H54 (cell line): ENCODE measurements at places on chromosomes 12 and 14.

GRCh38 chr12:65217086-65217485, 47.7 kb downstream of the LEMD3 start:
- DNase-seq, result no peak

- DNase-seq, result no peak
Observed at GRCh38 chr14:25042362-25043299, 7.3 kb downstream of the STXBP6 start.

- DNase-seq, result no peak
Observed at GRCh38 chr12:114976372-114976771, 292.4 kb upstream of the TBX3 start.

DNA sequence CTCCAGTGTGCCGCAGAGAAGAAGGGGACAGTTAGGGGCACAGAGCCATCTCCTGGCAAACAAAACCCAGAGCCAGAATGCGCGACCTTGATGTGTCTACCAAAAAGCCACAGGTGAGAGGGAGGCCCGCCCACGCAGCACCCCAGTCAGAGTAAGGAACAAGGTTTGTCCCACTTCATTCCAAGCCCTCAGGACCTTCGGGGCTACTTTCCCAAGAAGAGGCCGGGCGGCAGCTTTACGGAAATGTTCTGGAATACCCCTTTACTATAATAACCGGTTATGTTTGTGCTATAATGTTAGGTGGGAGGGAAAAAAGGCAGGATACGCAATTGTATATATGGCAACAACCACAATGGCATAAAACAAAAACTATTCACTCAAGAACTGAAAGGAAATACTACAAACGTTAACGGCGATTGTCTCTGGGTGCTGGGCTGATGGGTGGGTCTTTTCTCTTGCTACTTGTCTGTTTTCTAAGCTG, 12.3 kb downstream of the CCDC88C start:
- no peak for DNase-seq

- DNase-seq, result no peak
Observed at GRCh38 chr14:69093631-69094421, 59.1 kb downstream of the DCAF5 start.

DNA sequence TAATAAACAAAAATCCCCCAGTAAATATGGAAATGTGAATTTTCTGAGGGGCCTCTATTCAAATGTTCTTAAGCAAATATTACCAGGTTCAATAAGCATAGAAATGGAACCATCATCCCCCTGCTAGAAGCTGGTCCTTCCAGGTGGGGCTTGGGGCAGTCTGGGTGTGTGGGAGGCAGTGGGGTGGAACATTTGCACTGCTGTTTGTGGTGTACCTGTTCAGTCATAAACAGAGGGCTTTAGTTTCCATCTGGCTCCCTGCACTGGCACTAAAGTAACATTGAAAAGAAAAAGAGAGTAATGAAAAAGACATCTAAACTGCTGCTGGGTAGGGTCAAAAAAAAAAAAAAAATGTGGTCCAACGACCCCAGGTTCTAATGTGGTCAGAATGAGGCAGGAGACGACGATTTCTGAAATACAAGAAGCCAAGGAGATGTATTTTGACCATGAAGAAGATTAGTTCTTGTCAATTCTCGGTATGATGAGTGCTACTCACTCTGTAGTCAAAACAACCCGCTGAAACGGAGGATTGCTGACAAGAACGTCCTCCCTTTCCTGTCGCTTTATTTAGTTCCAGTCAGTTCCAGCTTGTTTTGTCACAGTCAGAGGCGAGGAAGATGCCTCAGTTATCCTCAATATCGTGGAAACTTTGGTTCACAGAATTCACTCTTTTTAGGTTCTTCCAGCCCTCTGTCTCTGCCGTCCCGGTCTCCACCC, 44.2 kb upstream of the MANSC4 start:
- DNase-seq, result no peak

DNA sequence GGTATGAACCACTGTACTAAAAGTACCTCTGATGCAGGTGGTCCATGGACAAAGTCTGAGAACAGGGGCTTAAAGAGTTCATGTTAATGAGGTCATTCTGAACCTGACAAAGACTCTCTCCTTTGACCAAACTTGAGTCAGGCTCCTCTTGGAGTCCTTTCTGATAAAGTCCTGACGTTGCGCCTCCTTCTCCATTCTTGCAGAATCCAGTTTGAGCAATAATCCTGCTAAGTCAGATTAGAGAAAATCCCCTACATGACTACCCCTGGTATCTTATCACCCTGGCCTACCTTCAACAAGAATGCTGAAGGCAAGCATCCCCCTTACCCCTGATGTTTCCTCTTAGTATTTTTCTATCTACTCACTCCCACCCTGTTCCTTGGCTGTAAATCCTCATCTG, 46.0 kb upstream of the ISM2 start:
- no peak for DNase-seq

DNA sequence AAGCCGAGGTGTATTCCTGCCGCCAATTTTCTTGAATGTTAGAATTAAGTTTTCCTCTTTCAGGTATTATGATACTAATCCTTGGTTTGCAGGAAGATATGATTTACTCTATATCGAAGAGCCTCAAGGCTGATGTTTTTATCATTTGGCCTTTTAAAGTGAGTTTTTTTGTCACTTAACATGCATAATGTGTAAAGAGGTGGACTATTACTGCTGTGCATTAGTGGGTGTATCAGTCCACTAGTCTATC, 11.1 kb upstream of the TMPO start:
- no peak for DNase-seq

DNA sequence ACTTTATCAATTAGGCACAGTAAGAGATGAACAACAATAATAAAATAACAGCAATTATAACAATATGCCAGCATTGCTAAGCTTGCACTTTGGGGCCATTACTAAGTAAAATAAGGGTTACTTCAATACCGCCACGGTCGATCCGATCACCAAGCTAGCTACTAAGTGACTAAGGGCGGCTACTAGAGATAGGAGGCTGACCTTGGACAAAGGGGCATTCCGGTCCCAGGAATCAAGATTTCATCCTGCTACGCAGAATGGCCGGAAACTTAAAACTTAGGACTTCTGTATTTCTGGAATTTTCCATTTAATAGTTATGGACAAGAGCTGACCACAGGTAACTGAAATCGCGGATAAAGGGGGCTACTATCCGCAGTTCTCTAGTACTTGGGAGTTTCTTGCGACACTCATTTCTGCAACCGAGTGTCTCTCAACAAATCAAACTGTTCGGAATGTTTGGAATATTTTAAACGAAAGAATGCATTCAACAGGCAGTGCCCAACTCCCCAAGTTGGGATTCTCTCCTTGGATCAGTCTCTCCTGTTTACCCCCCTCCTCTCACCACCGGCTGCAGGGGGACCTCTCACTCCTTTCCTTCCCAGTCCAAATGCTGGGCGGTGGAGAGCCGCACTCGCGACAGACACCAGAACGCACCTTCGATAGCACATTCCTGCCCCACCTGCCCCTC, 650 bp downstream of the HEBP1 start:
- no peak for DNase-seq

GRCh38 chr12:56212361-56212760, 9.4 kb downstream of the RNF41 start:
- no peak for DNase-seq

- no peak for DNase-seq
Observed at GRCh38 chr14:75240781-75241180, 37.8 kb upstream of the FOS start.

DNA sequence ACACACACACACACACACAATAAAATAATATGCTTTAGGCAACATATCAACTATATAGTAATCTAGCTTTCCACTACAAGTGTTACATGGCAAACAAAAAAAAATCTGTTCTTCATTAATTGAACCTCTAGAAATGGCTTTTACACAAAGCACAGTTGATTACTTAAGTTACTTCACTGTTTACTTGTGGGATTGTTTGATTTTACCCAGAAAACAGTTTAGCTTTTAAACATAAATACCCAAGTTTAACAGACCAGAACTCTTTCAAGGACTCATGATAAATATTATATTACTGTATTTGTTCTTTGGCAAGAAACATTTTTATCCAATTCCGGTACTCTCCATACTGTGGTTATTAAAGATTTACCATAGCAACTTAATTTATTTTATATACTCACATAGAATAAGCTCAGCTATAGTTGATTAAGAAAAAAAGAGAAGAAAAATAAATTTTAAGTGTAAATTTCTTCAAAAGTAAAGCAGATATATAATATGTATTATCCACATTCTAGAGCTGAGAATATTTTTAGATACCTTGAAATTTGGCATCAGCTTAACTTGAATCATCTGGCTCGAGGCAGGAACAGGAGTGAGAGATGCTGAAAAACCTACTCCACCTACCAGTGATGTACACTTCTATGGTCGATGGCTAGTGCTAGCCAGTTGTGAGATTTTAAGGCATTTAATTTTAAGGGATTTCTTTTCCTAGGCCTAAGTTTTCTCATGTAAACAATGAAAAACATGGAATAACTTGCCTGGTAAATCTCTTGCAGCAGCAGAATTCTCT, 126.0 kb downstream of the BTG1 start:
- no peak for DNase-seq

DNA sequence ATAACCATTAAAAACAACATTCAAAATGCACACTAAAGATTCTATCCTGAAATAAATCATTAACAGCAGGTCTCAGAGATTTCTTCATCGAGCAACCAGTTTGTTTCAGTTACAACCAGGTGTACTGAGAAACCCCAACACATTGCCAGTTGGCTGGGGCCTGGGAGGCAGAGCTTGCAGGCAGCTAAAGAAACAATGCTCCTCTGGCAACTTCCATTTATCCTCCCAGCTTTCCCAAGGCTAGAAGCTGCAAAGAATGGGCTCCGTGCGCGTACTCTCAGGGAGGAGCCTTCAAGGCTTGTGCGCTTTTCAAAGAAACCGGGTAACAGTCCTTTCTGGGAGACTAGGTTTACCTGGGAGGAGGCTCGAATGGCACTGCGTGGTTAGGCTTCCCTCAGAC, 181.6 kb downstream of the MSRB3 start:
- DNase-seq, result no peak

GRCh38 chr12:66624806-66625205, 54.1 kb downstream of the GRIP1 start:
- DNase-seq, result no peak

DNA sequence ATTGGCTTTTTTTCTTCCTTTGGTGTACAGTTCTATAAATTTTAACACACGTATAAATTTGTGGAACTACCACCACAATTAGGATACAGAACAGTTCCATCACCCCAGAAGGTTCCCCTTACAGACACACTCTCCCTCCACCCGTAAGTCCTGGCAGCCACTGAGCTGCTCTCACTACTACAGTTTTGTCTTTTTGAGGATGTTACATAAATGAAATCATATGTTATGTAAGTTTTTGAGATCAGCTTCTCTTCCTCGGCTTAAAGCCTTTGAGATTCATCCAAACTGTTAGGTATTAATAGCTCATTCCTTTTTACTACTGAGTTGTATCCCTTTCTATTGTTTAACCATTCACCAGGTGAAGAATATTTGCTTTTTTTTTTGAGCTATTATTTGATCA, 74.3 kb upstream of the SLC24A4 start:
- DNase-seq, result no peak

GRCh38 chr14:91371011-91371989, 46.3 kb downstream of the CCDC88C start:
- no peak for DNase-seq

DNA sequence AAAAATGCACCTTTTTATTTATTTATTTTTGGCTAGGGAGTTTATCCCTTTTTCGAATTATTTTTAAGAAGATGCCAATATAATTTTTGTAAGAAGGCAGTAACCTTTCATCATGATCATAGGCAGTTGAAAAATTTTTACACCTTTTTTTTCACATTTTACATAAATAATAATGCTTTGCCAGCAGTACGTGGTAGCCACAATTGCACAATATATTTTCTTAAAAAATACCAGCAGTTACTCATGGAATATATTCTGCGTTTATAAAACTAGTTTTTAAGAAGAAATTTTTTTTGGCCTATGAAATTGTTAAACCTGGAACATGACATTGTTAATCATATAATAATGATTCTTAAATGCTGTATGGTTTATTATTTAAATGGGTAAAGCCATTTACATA, 14.9 kb upstream of the SNAPC1 start:
- DNase-seq, result no peak

DNA sequence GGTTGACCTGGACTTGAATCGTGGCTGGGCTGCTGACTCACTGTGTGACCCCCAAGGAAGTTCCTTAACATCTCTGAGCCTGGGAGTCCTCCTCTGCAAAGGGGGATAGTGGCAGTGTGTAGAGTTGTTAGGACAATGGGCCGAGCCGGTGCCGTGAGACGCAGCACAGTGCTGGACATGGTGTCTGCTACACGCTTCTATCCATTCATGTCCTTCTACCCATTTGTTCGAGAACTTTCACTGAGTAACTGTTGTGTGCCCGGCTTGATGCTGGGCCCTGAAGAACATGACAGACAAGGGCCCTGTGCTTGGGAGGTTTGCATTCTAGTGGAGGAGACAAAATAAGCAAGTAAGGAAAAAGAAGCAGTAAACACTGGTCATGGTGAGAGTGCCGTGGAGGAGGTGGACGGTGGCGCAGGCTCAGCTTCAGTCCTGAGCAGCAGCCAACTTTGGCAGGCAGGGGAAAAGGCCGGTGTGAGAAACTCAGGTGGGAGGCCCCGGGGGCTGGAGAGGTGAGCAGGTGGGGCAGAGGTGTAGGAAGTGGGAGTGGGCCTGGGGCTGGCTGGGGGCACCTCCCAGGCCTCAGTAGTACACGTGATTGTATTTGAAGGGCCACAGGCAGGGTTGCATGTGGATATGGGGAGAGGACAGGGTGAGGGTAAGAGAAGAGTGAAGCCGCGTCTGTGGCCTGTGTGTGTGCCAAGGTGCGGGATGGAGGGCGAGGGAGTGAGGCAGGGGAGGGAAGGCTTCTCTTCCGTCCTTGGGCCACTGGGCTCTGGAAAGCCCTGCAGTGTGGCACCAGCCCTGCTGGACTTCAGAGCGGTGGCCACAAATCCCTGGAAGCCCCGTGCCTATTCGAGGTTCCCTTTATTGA, 13.8 kb downstream of the VASH1 start:
- no peak for DNase-seq

DNA sequence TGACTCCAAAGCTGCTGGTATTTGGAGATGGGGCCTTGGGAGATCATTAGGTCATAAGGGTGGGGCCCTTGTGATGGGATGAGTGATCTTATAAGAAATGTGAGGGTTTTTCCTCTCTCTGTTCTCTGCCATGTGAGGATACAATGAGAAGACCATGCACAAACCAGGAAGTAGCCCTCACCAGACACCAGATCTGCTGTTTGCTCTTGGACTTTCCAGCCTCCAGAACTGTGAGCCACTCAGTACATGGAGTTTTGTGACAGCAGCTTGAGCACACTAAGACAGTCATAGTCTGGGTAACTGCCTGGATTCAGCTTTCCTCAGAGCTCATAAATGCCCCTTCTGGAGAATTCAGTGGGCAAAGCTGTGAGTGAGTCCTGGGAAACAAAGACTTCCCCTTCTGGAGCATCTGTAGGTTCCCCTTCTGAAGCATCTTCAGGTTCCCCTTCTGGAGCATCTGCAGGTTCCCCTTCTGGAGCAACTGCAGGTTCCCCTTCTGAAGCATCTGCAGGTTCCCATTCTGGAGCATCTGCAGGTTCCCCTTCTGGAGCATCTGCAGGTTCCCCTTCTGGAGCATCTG, 11.0 kb upstream of the PPP4R3A start:
- no peak for DNase-seq

DNA sequence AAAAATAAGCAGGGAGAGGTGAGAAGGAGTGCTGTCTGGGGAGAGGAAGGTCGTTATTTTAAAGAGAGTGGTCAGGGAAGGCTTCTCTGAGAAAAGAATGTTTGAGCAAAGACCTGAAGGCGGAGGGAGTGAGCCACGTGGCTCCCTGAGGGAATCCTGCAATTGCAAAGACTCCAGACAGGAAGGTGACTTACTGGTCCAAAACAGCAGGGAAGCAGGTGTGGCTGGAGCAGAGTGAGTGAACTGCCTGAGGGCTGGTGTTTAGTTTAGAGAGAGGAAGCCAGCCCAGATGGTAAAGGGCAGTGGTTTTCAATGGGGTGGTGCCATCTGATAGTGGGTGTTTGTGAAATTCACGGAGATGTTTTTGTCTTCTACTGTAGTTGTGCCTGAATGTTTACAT, 58.8 kb upstream of the LTA4H start:
- peak; percentile 67 for DNase-seq
